ENCODE measurements at places on chromosomes 12 and 14.

- no peak for DNase-seq
Measured at GRCh38 chr14:90675399-90675798, 140.8 kb downstream of the TTC7B start.

GRCh38 chr12:111322336-111323250, 46.3 kb downstream of the PHETA1 start:
- DNase-seq: no peak

GRCh38 chr12:11856971-11857370, 207.5 kb downstream of the ETV6 start:
- DNase-seq: no peak

GRCh38 chr12:23536293-23536692, 413.2 kb downstream of the SOX5 start:
- no peak for DNase-seq

GRCh38 chr14:106460916-106461315, 934.5 kb downstream of the TMEM121 start:
- DNase-seq: no peak

GRCh38 chr14:105161964-105162668, 6.5 kb downstream of the JAG2 start:
- DNase-seq: no peak

DNA sequence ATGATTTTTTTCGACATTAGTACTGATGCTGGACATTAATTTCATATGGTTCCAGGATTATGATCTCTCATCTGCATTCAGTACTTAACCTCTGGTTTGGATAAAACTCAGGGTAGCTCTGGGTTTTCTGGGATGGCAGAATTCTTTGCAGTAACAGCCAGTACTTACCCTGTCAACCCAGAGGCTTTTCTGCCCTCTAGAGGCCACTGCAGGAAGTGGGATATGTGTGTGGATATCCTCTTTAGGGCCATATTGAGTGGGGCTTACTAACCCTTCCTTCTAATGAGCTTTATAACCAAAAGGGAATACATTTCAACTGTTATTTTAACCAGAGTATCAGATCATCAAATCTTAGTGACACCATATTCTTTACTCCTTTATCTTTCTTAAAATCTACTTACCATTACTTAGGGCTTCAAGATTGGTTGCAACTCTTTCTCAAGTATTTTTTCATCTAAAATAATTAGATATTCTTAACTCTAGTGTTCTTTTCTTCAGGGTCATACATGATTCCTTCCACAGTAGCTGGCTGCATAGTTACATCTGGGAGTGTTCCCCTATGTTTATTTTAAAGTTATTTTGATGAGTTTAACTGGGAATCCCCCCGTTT, 488.0 kb upstream of the STXBP6 start:
- DNase-seq: no peak

GRCh38 chr14:71244341-71244740, 337.1 kb downstream of the PCNX1 start:
- DNase-seq: no peak

DNA sequence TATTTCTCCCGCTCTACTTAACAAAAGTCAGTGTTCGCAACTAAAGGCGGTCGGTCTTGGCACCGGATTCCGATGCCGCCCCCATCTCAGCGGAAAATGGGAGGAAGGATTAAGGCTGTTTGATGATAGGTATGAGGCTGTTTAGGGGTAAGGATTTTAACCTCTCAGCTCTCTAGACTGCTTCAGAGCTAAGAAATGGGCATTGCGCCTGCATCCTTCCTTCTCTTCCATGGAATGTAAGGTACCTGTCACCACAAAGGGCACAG, 1.4 kb downstream of the COCH start:
- no peak for DNase-seq

- peak; percentile 76 for DNase-seq
Measured at GRCh38 chr12:106226884-106227640, 20.8 kb downstream of the CKAP4 start.

DNA sequence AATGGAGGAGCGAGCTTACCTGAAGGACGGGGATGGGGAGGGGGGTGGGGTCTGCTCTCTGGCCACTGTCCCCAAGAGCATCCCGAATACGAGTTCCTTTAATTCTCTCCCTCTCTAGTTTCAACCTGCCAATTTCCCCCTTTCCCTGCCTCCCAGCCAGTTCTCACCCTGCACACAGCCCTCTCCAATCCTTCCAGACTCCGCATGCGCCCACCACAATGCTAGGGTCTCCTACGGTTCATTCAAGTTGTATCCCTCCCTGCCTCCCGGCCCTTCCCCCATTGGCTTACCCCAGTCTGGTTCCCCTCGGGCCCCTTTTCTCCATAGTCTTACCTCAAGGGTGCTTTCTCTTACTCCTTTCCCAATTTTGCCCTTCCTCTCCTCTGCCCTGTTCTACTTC, 708 bp upstream of the IGFBP6 start:
- DNase-seq: no peak

DNA sequence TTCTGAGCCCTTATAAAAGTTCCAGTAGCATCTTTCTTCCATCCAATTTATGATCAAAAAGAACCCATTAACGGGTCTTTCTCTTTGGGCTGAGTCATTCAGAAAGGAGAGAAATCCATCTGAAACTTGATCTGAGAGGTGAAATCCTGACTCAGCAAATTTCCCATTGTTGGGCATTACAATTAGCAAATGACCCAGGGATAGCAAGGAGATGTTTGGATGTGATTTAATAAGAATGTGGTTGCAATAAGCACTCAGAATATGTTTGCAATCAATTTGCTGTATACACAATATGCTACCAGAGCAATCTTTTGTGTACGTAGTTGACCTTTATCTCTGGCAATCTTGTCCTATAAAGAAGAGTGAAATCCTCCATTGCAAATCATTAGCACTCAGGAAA, 122.7 kb downstream of the CCDC60 start:
- no peak for DNase-seq

GRCh38 chr12:90304231-90304630, 595.6 kb upstream of the ATP2B1 start:
- DNase-seq: no peak

GRCh38 chr14:41607304-41607775, 664 bp downstream of the LRFN5 start:
- no peak for DNase-seq

GRCh38 chr14:50874757-50875156, 2.9 kb downstream of the ABHD12B start:
- DNase-seq: no peak

DNA sequence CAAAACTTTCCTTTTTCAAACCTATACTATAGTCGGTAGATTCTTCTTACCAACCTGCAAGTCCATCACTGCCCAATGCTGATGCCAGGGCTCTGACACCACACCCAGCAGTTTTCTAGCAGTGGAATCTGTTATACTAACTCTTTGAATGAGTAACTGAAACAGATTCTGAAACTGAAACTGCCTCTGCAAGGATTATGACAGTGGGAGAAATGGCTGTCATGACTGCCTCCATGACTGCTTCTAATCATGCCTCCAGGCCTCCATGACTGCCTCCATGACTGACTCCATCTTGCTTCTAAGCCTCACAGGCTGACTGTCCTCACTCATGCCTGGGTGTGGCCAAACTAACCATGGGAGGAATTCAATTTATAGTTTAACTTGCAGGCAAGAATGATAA, 29.4 kb upstream of the OXA1L start:
- no peak for DNase-seq

DNA sequence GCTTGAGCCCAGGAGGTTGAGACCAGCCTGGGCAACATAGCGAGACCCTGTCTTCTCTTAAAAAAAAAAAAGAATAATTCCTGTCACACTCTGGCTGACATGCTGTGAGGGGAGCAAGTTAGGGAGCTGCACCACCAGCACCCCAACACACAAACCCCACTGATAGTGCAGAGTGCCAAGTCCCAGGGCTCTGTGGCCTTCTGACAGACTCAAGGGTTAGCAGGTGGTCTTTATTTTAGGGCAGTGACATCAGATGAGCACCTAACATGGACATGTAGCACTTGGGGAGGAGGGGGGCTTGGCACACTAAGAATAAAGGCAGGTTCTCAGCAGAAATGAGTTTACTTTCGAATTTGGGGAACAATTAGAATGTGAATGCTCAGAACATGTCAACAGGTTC, 6.8 kb downstream of the USP5 start:
- DNase-seq: no peak

All from frontal cortex (tissue), 4 donors.